Astrocyte (in vitro differentiated cells and primary cell): ENCODE measurements at places on chromosomes 6 and 20.

DNA sequence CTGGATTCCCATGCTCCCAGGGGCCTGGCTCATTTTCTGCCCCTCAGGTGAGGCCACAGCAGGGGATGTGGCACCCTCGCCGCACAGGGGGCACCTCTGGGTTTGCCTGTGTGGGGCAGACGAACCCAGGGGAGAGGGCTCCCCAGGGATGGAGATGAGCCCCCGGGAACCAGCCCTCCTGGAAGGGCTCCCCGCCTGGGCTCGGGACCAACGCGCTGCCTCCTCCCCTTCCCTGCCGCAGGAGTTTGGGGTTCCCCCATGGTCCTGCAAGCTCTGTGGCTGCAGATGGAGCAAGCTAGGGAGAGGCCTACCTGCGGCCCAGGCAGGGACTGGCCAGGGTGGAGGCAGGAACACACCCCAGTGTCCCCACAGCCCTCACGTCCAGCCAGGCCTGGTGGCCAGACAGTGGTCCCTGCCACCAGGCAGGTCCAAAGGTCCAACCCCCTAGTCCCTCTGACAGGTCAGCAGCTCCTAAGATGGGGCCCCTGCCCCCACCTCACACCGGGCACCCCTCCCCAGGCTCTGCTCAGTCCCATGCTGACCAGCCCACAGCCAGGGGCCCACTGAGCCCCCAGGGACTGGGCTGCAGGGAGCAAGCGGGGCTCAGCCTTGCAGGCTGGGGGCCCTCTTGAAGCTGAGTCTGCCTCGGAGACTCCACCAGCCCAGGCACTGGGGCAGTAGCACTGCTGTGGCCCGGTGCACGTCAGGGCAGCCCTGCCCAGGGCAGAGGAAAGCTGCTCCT, 13.7 kb downstream of the LAMA5 start:
- H3K36me3 ChIP-seq, result no peaks in the 10 kb centered on the region
- no peak overlapping the region for H3K27ac ChIP-seq
- H3K27me3 ChIP-seq, result no peaks in the 10 kb centered on the region
- peaks cover 44% of the 10 kb centered on the region for H3K4me1 ChIP-seq
- no peak for DNase-seq

GRCh38 chr20:25418776-25419175, 11.3 kb downstream of the GINS1 start:
- no peaks in the 10 kb centered on the region for H3K27me3 ChIP-seq
- H3K36me3 ChIP-seq, result no peaks in the 10 kb centered on the region
- H3K4me3 ChIP-seq, result no peak overlapping the region
- H3K27ac ChIP-seq, result no peak overlapping the region

- H3K4me1 ChIP-seq, result no peaks in the 10 kb centered on the region
- H3K27ac ChIP-seq, result no peak overlapping the region
- H3K4me3 ChIP-seq, result no peak overlapping the region
- no peak for DNase-seq
Observed at GRCh38 chr6:167311286-167311685, 13.6 kb upstream of the TTLL2 start.

DNA sequence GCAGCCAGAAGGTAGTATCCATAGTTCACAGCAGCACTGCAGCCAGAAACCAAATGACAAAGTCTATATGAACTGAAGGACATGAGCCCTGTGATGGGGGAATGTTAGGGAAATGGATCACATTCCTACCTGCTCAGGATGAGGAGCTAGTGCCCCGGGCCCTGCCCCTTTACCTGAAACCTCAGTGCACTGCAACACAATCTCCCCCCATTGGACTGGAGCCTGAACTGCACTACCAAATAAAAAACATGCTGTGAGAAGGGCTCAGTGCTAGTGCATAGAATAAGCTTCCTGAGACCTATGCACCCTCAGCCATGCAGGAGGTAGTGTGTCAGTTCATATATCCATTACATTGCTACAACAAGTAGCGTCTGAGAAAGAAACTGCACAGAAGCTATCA, 477.8 kb downstream of the HACE1 start:
- H3K27me3 ChIP-seq, result no peaks in the 10 kb centered on the region
- no peak overlapping the region for H3K4me3 ChIP-seq
- no peaks in the 10 kb centered on the region for H3K4me1 ChIP-seq
- H3K27ac ChIP-seq, result no peak overlapping the region
- no peak for DNase-seq

- peaks cover 19% of the 10 kb centered on the region for H3K4me1 ChIP-seq
- no peaks in the 10 kb centered on the region for H3K36me3 ChIP-seq
- peak overlapping the region; percentile 83 for H3K4me3 ChIP-seq
- H3K27ac ChIP-seq, result peak overlapping the region; percentile 91
- DNase-seq, result peak; percentile 70
Observed at GRCh38 chr6:133951881-133952814, 876 bp upstream of the TBPL1 start.

DNA sequence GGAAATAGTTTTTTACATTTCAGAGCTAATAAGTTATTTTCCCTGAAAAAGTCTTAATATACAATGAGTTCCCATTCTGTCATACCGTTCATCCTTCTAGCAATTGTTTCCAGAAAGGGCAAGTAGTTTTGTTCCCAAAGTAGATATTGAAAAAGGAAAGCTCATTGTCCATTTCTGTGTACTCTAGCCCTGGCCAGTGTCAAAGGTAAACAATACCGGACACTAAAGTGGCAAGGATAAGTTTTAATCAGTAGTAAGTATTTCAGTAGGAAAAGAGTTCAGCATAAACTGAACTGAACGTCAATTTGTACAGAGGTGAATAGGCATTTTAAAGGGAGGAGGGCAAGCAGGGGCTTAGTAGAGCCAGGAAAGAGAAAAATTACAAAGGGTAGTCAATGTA, 43.5 kb upstream of the CALHM6 start:
- no peaks in the 10 kb centered on the region for H3K27me3 ChIP-seq
- DNase-seq, result no peak
- no peak overlapping the region for H3K4me3 ChIP-seq

DNA sequence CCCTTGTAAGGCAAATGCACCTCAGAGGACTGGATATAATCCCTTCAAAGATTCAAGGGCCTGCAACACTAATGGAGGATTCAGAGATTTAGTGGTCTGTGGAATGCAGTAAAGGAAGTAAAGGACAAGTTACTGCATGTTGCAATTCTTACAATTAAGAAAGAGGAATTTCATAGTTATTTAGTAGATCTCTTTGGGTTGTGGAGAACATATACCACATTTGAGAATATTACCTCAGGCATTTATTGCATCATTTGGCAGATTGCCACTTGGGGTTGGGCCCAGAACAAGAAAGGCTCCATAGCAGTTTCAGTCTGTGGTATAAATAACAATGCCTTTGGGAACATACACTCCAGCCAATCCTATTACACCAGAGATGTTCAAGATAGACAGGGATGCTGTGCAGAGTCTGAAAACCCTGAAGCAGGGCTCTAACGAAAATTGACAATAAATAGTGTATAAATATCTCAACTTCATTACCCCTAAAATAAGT, 20.9 kb upstream of the EPM2A start:
- H3K27me3 ChIP-seq, result no peaks in the 10 kb centered on the region
- H3K4me3 ChIP-seq, result no peak overlapping the region
- no peaks in the 10 kb centered on the region for H3K4me1 ChIP-seq
- no peak overlapping the region for H3K27ac ChIP-seq

GRCh38 chr6:113980937-113981554, 10.1 kb upstream of the HDAC2 start:
- no peak overlapping the region for H3K4me3 ChIP-seq
- no peaks in the 10 kb centered on the region for H3K36me3 ChIP-seq
- H3K4me1 ChIP-seq, result peaks cover 4% of the 10 kb centered on the region
- H3K27me3 ChIP-seq, result no peaks in the 10 kb centered on the region
- peak; percentile 25 for DNase-seq
- no peak overlapping the region for H3K27ac ChIP-seq

- no peaks in the 10 kb centered on the region for H3K27me3 ChIP-seq
- peak overlapping the region; percentile 60 for H3K4me3 ChIP-seq
- no peaks in the 10 kb centered on the region for H3K36me3 ChIP-seq
- peak; percentile 17 for DNase-seq
- no peak overlapping the region for H3K27ac ChIP-seq
Observed at GRCh38 chr6:160766989-160767646, 65.1 kb downstream of the PLG start.

DNA sequence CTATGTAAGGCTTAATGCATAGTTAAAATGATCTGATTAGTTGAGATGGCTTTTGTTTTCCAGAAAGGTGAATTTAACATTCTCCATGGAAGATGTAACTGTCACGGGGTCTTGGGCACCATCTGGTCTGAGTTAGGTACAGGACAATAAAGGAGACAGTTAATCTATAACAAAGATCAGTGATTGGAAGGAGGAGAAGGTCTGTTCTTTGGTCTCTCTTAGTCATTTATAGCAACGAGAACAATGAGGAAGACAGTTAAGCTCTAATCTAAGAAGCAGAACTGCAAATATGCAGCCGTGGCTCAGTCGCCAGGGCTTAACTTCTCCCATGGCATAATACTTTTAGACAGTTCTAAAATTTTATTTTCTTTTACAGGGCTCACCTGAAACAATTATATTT, 405.5 kb upstream of the SULF2 start:
- peaks cover 30% of the 10 kb centered on the region for H3K4me1 ChIP-seq
- no peak overlapping the region for H3K27ac ChIP-seq
- no peak for DNase-seq

DNA sequence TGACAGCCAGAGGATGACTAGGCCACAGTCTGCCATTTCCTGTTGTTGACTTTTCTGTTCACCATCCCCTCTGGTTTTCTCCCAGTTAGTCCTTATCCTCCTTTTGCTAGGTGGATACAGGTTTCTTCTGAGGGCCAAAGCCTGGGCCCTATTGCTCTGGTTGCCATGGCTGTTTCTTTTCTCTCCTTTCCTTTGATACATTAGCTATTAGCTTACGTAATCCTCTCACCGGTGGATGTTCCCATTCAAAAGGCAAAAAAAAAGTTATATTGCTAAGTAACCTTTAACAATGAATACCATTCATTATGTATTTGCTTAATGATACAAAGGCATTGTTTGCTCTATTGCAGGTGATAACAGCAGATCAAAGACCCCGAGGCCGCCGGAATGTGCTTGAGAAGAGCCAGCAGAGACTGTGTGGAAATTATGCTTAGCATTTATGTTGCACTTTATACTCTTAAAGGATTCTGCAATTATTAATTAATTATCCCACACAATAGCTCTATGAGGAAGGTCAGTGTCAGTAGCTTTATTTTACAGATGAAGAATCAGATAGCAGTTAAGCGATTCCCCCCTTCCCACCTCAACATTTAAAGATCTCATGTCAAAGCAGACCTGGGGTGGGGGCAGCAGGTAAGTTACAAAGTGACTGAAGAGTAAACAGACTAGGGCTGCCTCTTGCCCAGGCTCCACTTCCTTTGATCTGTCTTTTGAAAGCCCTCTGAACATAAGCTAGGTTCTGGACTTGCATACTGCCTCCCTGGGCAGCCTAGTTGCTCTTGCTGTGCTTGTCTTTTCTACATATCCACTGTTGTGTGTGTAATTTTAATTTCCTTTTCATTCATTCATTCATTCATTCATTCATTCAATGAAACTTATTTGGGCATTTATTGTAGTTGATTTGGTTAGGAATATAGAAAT, 14.5 kb upstream of the TFB1M start:
- H3K4me1 ChIP-seq, result peaks cover 3% of the 10 kb centered on the region
- no peak overlapping the region for H3K4me3 ChIP-seq
- no peak overlapping the region for H3K27ac ChIP-seq
- no peaks in the 10 kb centered on the region for H3K27me3 ChIP-seq
- no peak for DNase-seq
- H3K36me3 ChIP-seq, result no peaks in the 10 kb centered on the region

DNA sequence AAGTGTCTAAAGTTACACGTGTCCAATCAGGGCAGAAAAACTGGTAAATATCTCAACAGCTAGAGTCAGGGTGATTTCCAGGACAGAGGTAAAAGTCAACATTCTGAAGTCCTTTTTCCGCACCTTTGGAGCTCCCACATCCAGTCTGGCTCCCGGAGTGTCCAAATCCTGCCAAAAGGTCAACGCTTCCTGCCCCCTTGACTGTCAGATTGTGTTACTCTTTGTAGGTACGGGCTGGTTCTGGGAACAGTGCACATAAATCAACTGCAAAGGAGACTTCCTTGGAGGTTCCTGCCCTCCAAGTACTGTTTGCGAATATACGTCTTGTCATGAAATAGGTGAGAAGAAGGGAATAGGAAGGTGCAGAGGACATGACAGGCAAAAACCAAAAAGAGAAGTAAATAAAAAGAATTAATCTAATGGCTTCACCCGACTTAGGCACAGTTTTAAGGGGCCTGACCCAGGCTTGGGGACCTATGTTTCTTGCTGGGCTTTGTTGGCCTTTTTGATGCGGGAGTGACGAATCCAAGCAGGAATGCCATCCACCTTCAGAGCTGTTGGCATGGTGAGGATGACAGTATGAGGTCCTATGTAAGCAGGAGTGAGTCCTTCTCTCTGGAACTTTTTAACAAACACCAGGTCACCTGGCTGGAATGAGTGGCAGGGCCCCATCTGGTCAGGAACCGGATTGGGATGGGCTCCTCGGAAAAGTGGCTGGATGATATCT, 155.4 kb downstream of the TRIM27 start:
- H3K4me3 ChIP-seq, result no peak overlapping the region
- H3K36me3 ChIP-seq, result no peaks in the 10 kb centered on the region
- peaks cover 86% of the 10 kb centered on the region for H3K27me3 ChIP-seq
- no peaks in the 10 kb centered on the region for H3K4me1 ChIP-seq

GRCh38 chr6:74447013-74447412, 751.0 kb downstream of the CD109 start:
- H3K27me3 ChIP-seq, result no peaks in the 10 kb centered on the region
- peak overlapping the region; percentile 47 for H3K27ac ChIP-seq
- H3K4me1 ChIP-seq, result no peaks in the 10 kb centered on the region
- H3K4me3 ChIP-seq, result no peak overlapping the region

GRCh38 chr6:166286839-166287271, 21.3 kb downstream of the PRR18 start:
- H3K27ac ChIP-seq, result no peak overlapping the region
- H3K36me3 ChIP-seq, result no peaks in the 10 kb centered on the region
- H3K4me3 ChIP-seq, result no peak overlapping the region
- H3K4me1 ChIP-seq, result no peaks in the 10 kb centered on the region

DNA sequence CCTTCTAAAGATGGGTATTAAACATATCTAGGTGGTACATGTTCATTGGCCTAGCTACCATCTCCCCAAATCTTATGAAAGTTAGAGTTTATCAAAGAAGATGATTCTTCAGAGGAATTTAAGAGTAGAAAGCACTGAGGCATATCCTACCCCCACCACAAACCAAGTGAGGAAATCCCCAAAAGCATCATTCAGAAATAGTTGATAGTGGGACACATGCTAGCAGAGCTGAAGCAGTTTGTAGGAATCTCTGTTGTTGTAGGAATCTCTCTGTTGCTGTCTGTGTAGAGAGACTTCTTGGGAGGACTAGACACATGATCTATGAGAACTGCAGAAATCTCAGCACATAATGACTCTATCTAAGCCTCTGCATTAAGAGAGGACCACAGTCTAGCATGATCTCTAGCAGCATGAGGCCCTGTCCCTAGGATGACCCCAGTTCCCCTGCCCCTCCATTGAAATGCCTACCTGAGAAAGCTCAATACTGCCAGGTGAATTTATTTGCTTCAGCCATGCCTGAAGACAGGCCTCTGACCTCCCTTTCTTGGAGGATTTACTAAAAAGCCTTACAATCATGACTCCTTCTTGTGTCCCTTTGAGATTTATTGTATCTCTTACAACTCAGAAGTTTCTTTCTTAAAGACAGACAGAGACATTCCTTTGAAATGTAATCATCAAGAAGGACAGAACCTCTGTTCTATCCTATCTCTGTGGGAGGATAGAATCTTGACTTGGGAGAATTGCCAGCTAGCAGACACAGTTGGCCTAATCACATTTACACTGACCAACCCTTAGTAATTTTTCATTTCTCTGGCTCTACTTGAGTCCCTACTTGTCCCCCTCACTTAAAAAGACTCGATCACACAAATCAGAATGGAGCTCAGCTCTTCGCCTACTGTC, 582.4 kb downstream of the PHF3 start:
- H3K27me3 ChIP-seq, result no peaks in the 10 kb centered on the region
- no peak for DNase-seq
- no peak overlapping the region for H3K4me3 ChIP-seq
